ENCODE measurements at places on chromosomes 1 and 21. TPM values are rescaled to one million over a fixed set of nuclear protein-coding genes. Genes with fewer than 3 reads are reported as not detected.

DNA sequence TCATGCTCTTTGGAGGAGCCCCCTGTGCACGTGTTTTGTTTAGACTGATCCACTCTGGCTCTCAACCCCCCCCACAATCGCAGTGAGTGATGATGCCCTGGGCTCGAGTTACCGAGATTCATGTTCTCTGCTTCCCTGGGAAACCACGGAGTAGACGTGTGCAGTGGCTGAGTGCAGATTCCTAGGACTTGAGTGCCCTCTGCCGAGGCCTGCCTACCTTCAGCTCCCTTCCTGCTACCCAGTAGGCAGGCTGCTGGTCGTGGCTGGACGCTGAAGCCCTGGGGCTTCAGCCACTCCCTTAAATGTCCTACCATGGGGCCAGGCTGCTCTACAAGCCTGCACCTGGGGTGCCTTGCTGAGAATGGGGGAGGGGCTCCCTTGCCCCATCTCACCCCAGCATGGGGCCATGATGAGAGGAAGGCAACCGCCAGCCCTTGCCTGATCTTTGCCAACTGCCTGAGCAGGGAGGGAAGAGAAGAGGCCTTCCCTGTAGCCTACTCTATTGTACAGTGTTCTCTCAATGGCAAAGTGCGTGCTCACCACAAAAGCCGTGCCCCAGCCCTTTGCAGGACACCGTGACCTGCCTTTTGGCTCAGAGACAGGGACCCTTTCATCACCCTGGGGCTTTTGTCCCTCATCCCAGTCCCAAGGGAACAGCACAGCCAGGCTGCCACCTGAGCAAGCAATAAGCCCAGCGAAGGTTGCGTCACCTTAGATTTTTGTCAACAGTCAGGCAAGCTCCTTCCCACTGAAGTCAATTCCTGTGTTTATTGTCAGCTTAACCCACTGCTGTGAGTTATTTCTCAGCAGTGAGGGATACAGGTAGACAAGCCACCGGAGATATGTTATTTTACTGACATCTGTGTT lies 4.1 kb upstream of the GRIK3 start:
- no peak for DNase-seq

Gene C4BPA
- total RNA-seq, result not detected

Gene LRRC8C
- total RNA-seq, result 11.6 TPM

GRCh38 chr21:42374864-42375499 lies 8.6 kb upstream of the TFF1 start:
- no peak for DNase-seq

DNA sequence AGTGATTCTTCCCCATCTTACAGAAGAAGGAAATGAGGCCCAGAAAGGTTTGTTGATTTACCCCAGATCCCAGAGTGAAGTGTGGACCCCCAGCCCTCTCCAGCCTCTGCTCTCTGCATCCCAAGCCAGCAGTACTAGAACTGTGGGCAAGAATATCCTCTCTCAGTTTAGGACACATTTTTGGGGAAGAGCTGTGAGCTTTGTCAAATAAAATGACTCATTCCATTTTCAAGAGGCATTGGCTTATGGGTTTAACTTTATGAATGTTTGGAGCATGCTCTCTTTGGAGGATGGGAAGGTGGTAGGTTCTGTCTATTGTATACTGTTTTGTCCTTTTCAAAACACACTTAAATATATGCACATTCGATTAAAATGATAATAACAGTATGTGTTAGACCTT lies 70.6 kb upstream of the CNTN2 start:
- DNase-seq, result no peak

DNA sequence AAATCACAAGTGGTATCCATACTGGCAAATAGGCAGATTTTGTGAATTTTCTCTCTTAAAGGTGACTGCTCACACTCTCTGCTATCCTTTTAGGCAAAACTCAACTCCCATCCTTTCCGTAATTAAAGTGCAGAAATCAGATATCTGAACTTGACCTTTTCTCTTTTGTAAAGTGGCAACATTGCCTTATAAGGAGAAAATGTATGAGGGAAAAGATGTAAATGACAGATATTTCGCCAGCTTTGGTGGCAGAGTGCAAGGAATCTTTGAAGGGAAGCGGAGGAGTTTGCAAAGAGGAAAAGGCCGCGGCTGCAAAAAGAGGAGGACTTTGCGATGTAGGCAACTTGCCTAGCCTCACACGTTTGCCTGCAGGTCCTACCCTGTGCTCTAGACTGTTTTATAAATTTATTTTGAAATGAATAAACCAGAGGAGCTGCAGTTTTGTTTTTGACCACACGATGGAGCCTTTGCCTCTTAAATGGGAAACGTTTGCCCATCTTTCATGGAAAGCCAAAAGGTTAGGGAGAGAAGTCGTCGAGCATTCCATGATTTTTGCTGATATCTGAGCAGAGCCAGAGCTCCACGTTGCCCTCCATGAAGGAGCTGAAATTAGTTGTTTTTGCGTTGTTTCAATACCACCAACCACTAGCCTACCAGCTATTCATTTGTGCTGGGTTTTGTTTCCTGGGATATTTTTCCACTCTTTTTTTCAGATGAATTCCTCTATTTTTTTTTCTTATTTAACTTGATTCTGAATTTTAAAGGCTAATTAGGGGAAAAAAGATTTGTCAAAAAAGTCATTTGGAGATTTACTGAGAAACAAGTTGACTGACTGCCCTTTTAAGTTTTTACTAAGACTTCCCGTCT lies 242.3 kb downstream of the LMX1A start:
- no peak for DNase-seq

Gene GPATCH3
- total RNA-seq, result 10.3 TPM

Gene MOB3C
- 29.5 TPM for total RNA-seq

DNA sequence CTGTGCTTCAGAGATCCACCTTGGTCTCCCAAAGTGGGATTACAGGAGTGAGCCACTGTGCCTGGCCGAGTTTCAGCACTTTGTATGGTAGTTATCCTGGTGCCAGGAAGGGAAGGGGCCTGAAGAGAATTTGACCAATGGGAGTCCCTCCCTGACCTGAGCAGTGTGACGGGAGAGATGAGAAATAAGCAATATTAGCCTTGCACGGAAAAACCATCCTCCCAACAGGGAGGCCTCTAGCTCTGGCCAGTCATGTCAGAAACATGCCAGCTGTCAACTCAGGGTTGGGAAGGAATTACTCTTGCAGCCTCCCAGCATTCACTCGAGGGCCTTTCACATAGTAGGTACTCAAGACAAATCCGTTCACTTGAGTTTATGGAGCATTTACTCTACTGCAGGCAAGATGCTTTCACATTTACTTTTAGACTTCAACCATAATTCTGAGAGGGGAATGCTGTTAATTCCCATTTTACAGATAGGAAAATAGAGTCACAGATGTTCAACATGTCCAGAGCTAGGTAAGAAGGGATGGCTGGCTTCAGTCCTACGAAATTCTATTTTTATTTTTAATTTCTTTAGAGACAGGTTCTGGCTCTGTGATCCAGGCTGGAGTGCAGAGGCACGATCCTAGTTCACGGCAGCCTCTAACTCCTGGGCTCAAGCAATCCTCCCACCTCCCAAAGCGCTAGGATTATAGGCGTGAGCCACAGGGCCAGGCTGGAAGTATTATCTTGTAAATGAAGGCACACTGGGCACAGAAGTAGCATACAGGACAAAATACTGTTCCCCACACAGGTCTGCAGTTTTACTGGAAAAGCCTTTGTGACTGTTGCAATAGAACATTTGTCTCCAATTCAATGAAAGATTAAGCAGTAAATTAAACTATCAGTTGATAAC lies 3.2 kb upstream of the ATP13A2 start:
- DNase-seq, result no peak

Gene MRPL39
- total RNA-seq, result 6.6 TPM

Gene LCE2A
- not detected for total RNA-seq

Gene BSND
- total RNA-seq, result not detected

GRCh38 chr1:218361298-218362065 lies 16.3 kb downstream of the TGFB2 start:
- no peak for DNase-seq

GRCh38 chr1:233066087-233066486 lies 115.7 kb downstream of the NTPCR start:
- DNase-seq, result no peak

DNA sequence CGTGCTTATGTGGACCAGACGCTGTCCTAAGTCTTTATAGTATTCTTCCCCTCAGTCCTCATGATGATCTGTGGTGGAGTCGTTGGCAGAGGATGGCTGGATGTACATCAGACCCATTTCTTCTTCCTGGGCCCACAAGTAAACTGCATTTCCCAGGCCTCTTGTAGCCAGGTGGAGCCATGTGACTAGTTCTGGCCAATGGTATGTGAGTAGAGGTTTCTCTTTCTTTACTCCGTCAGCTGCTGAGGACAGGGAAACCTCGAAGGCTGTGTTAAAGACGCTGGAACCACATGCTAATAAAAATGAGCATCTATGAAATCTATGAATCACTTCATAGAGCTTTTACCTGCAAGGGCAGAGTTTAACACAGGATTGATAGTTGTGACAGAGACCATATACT lies 18.7 kb upstream of the ZNF362 start:
- DNase-seq, result no peak

DNA sequence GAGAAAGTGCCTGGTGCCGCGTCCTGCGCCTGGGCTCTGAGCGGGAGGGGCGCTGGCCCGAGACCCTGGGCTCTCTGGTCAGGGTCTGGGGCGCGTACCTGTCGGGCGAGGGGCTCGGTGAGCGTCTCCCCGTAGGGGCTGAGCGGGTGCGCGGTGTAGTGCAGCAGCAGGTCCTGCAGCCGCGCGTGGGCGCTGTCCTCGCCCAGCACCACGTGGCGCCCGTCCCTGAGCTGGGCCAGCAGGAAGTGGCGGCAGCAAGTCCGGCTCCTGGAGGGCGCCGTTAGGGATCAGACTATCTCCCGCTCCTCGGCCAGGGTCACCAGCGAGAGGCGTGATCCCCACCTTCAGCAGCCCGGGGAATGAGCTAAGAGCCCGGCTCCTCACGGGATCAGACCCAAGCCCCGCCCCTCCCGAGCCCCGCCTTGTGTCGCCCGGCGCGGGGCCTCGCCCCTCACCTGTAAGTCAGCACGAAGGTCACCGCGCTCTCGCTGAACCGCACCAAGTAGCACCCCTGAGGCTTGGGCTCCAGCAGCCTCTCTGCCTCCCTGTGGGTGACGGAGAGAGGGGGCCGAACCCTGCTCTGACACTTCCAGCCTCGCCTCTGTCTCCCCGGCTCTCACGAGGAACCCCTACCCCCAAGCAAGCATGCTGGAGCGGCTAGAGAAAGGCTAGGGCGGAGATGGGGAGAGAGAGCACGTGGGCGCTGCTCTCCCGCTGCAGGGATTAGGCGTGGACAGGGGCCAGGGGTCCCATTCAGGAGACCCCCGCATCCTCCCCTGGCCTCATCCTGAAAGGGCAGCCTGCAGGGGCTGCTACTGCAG lies 2.7 kb downstream of the SH2D2A start:
- DNase-seq, result no peak

GRCh38 chr1:227889863-227890405 lies 57.8 kb downstream of the WNT9A start:
- no peak for DNase-seq

- DNase-seq, result no peak
Observed at GRCh38 chr21:43696214-43696613, 22.7 kb upstream of the PDXK start.

DNA sequence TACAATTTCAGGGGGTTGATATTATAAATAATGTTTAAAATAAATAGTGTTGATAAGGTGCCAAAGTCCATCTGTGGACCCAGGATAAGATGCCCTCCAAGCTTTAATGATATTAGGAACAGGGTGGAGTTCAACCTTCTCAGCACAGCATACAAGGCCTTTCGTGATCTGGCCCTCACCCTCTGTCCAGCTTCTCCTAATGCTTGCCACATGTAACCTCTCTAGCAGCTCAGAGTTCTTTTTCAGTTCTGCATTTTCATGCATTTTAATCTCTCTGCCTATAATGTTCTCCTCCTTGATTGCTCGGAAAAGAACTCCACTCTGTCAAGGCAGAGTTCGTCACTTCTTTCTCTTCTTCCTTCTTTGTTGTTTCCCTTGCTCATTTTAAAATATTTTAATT lies 21.4 kb upstream of the SMAP2 start:
- DNase-seq, result no peak
